ENCODE measurements at places on chromosomes 3 and 15.

DNA sequence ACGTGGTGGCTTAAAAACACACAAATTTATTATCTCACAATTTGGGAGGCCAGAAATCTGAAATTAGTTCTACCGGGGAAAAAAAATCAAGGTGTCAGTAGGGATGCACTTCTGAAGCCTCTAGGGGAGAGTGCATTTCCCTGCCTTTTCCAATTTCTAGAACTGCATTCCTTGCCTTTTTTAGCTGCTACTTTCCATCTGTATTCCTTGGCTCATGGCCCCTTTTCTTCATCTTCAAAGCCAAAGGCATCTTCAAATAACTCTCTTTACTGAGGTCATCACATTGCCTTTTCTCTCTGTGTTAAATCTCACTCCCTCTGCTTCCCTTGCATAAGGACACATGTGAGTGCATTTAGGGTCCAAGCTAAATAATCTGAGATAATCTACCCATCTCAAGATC is 69.5 kb upstream of the NEO1 start:
- no peak for DNase-seq

- DNase-seq = no peak
These were observed 177.3 kb upstream of the DPH6 start for GRCh38 chr15:35723120-35723847.

- no peak for DNase-seq
These were observed 155.5 kb downstream of the FNDC3B start for GRCh38 chr3:172194702-172195406.

GRCh38 chr3:195001961-195002861 is 268.7 kb downstream of the XXYLT1 start:
- no peak for DNase-seq

GRCh38 chr15:55791551-55792400 is 48.8 kb upstream of the PRTG start:
- DNase-seq = no peak

- DNase-seq = no peak
These were observed 243.0 kb downstream of the CD47 start for GRCh38 chr3:107847791-107848190.

GRCh38 chr3:56773986-56774385 is 27.8 kb downstream of the ARHGEF3 start:
- DNase-seq = no peak

GRCh38 chr3:150372320-150372719 is 35.8 kb upstream of the TSC22D2 start:
- DNase-seq = no peak

- no peak for DNase-seq
These were observed 29.0 kb downstream of the CMSS1 start for GRCh38 chr3:99846477-99847160.

- no peak for DNase-seq
These were observed 187.8 kb downstream of the TUSC7 start for GRCh38 chr3:116897382-116897781.

GRCh38 chr3:143612541-143612940 is 235.7 kb downstream of the SLC9A9 start:
- no peak for DNase-seq

GRCh38 chr3:126914226-126914625 is 68.7 kb upstream of the PLXNA1 start:
- DNase-seq = no peak

GRCh38 chr15:32718821-32719716 is 1.3 kb downstream of the GREM1 start:
- no peak for DNase-seq

DNA sequence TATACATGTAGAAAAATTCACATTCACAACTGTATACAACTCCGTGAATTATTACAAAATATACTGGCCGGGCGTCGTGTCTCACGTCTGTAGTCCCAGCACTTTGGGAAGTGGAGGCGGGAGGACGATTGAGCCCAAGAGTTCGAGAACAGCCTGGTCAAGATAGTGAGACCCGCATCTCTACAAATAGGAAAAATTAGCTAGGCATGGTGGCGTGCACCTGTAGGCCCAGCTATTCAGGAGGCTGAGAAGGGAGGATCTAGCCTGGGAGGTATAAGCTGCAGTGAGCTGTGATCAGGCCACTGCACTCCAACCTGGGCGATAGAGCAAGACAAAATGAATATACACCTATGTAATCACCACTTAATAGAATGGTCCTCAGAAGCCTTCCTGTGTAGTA is 1.3 kb downstream of the RAD51 start:
- DNase-seq = no peak

- DNase-seq = no peak
These were observed 8.4 kb downstream of the MORC1 start for GRCh38 chr3:109109574-109109973.

GRCh38 chr3:13144163-13145023 is 71.2 kb upstream of the IQSEC1 start:
- no peak for DNase-seq

DNA sequence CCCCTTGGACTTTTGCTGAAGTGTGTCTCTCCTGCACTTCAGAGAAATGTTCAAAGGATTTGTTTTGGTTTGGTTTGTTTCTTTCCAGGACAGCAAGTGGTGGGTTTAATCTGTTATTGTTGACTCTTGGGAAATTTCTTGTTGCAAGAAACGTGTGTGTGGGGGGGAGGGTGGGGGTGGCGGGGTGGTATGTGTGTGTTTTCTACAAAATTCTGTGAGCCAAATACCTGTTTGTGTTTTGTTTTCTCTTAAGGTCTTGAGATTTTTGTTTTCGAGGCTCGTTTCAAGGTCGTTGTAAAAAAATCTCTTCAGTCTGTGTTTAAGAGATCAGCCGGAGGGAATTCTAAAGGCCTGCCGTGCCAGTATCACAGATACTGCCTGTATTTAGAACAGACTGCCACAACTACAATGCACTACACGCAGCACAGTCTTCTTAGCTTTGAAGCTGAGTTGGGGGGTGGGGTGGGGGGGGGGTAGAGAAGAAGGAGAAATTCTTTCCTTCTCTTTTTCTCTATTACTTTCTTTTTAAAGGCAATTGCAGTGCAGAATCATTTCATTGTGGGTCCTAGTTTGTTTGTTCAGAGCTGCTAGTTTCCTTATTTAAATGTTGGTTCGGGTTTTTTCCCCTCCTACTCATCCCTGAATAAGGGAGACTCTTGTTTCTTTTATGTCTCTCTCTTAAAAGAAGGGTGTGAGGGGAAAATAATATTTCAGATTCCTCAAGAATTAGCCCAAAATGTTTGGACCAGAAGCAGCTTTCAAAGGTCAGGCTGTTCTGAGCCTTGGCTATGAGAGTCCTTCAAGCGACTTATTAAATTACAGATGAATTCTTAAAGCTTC is 1.4 kb upstream of the BCL6 start:
- no peak for DNase-seq

DNA sequence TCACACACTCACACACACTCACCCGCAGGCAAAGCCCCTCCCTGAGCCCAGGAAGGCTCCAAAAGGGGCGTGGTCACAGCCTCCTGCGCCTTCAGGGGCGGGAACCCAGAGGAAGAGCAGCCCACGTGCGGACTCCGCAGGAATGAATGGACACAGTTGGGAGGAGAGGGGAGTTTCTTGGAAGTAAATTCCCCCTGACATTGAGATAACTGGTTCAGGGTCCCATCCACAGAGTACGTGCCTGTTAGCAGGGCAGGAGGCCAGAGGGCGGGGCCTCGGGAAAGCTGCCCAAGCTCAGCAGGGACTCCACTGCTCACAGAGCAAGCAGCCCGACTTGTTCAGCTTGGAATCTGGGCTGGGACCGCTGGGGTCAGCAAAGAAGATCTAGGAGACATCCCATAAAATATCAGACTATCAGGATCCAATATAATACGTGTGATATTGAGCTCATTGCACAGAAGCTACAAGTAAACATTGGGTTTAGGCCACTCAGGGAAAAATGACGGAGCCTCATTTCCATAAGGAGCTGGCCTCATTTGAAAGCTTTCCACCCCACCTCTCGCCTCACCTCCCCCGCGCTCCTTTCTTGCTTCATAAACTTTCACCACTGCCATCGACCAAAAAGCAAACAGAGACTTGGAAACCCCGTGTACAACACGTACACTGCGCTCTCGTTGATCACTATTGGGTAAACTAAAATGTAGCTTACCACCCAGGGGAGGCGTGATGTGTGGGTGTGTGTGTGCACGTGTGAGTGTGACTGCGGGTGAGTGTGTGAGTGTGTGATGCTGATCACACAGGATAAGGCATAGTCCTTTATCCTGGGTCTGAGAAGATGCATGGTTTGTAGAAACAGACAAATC is 36.0 kb downstream of the TM2D3 start:
- DNase-seq = no peak

GRCh38 chr3:117059067-117059955 is 349.7 kb downstream of the TUSC7 start:
- DNase-seq = no peak

GRCh38 chr3:87900061-87900460 is 158.7 kb downstream of the CGGBP1 start:
- no peak for DNase-seq

DNA sequence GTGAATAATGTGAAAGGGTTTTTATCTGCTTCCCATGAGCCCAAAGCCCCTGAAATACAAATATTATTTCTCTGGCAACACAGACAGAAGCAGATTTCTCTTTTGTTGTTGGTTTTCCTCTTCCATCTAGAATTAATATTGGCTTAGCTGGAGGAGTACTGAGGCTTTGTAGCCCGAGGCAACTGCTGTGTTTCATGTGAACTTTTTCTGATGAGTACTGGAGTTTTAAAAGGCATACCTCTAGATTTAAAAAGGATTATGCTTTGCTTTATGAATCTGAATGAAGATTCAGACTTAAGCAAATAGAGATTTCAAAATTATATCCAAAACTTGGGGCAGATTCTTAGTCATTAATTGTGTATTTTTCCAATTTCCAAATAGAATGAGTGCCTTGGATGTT is 50.9 kb downstream of the IQCH start:
- DNase-seq = no peak

GRCh38 chr3:188646592-188646991 is 492.6 kb downstream of the LPP start:
- no peak for DNase-seq

DNA sequence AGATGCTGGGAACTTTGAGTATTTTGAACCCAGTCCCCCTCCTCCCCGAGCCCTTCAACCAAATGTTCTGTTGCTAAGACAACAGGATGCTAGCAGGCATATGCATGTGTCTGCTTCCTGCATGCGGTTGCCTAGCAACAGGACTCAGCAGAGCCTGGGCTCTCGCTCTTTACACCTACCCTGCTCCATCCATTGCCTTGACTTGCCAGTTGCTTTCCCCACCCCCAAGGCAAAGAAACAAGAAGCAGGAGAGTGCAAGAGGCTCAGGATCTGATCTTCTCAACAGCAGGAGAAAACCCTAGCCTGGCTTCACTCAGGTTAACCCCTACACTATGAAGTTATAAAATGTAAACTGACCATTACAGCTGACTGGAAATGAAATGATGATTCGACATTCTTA is 393.0 kb downstream of the IGSF11 start:
- DNase-seq = no peak

- DNase-seq = no peak
These were observed 259.6 kb upstream of the UBE2E1 start for GRCh38 chr3:23546181-23546580.

DNA sequence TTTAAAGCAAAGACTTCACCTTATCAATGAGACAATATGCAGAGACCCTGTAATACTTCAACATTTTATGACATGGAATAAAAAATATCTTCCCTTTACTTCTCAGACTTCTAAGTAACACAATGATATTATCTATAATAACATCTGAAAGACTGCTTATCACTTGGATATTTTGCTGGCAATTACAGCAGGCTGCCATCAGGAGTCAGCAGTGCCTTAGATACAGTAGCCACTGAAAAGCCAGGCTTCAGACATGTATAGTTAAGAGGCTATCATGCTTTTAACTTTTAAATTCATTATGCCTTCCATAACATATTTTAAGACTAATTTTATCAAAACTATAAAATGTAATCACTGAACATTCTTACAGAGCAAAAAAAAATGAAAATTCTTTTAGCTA is 227.5 kb downstream of the NEK10 start:
- DNase-seq = no peak

DNA sequence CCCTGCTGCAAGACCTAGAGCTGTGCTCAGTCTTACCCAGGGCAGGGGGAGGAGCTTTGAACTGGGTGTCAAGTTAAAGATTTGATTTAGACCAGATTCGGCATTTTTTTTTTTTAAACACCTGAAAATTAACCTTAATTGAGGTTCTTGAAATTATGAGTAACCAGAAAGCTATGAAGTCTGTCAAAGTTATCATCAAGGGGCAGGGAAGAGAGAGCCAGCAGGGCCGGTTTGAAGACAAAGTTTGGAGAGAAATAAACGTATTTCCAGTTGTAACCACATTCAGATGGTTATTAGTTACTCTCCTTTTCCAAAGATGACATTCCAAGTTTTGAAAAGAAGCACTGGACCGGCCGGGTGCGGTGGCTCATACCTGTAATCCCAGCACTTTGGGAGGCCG is 12.0 kb downstream of the TMEM266 start:
- DNase-seq = no peak

Measured in GOT3 (cell line).